ENCODE measurements at places on chromosomes 11 and 22.

DNA sequence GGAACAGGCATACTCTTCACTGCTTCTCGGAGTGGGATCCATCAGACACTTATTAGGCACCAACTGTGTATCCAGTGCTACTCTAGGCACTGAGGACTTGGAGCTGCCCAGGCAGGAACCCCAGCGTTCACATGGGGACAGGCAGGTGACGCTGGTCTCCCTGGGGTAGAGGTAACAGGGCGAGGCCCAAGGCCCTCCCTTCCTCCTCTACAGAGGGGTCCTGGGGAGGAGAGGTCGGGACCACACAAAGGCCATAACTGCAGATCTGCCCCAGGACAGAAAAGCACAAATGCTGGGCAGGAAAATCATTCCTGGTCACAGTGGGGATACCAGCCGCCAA lies 262.2 kb downstream of the BRD1 start:
- DNase-seq, result no peak

GRCh38 chr11:95522874-95523273 lies 266.7 kb downstream of the FAM76B start:
- no peak for DNase-seq

- DNase-seq, result no peak
These were observed 21.9 kb downstream of the MMP13 start for GRCh38 chr11:102933627-102934026.

DNA sequence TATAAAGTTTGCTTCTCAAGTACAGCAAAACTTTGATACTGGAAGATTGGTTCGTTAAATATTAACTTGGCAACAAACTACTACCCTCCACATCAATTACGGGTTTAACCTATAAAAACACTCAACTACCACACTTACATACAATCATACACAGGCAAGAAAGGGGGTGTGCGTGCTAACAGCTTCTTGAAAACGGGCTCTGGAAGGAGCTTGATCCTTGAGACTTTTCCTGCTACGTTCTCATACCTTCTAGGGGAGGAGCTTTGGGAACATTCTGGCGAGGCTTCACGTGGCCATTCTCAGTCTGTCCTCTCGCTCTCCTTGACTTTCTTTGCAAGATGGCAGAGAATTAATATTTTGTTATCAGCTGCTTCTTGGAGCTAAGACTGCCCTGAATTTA lies 6.8 kb upstream of the ESAM start:
- no peak for DNase-seq

GRCh38 chr11:123434911-123435310 lies 4.8 kb downstream of the GRAMD1B start:
- DNase-seq, result no peak

GRCh38 chr11:20616920-20617319 lies 17.5 kb downstream of the SLC6A5 start:
- DNase-seq, result peak; percentile 52

- peak; percentile 48 for DNase-seq
These were observed 31.6 kb upstream of the MYH9 start for GRCh38 chr22:36419177-36419911.
